ENCODE measurements at places on chromosomes 12 and 14. TPM values are rescaled to one million over a fixed set of nuclear protein-coding genes. Genes with fewer than 3 reads are reported as not detected.

- DNase-seq = no peak
Measured at GRCh38 chr12:10363914-10364814, 25.7 kb downstream of the KLRK1 start.

DNA sequence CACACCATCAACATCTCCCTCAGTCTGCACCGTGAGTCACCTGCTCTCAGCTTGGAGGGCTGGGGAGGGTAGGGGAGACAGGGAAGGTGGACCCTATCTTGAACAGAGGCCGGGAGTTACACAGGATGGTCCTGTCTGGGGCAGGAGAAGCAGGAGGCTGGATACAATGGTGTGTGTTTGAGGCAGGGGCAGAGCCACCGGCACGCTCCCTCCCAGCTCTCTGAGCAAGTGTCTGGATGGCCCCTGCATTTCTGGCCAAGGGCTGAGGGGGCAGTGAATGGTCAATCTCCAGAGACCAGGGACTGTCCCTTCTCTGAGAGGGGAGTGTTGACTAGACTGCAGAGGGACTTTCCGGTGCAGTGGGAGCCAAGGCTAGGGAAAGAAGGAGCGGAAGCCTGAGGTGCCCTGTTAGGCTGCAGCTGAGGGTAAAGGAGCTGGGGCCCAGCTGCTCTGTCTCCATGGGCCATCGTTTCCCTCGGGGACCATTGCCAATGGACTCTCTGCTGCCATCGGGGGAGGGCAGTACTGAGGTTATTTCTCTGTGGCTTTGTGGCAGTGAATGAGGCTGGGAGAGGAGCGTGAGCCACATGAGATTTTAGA lies 1.9 kb downstream of the LRP1-AS start:
- DNase-seq = no peak

DNA sequence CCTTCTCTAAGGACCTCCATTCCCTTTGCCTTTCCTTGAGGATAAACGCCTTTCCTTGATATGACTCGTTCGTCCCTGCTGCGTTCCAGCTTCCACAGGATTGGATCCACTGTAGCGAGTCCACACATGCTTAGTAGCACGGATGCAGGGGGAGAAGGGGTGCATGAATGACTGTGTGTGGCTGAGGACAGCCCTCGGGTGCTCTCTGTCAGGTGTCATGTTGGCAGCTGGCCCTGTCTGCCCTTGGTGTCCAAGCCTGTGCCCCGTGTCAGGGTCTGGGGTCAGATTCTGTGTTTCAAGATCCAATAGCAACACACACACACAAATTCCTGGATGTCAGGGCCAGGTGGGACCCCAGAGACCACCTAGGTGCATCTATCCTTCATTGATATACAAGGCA lies 17.5 kb upstream of the KRT80 start:
- no peak for DNase-seq

GRCh38 chr12:79834712-79835376 lies 100.1 kb downstream of the PPP1R12A start:
- no peak for DNase-seq

DNA sequence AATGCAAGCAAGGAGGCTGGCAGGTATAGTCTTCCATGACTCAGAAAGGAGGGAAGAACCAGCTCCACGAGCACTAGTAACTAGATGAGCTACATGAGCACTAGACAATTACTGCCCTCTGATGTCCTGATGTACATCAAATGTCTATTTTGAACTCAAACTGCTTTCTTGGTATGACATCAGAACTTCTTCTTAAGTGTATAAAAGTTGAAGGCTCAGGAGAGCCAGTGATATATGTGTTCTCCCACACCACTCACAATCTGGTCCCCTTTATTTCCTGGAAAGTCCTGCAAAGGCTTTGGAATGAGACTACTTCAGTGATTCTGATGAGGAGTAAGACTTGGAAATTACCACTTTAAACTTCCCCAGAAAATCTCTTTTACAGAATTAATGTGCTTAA lies 18.5 kb upstream of the DHRS7 start:
- no peak for DNase-seq

GRCh38 chr12:59929110-59929509 lies 333.3 kb downstream of the SLC16A7 start:
- DNase-seq = peak; percentile 35

- no peak for DNase-seq
Measured at GRCh38 chr14:68966872-68967301, 12.2 kb downstream of the ACTN1 start.

GRCh38 chr14:101506926-101507835 lies 54.1 kb upstream of the DIO3 start:
- DNase-seq = no peak

- peak; percentile 32 for DNase-seq
Measured at GRCh38 chr12:53543539-53543938, 36.3 kb upstream of the NPFF start.

GRCh38 chr14:75401361-75401760 lies 26.5 kb upstream of the JDP2 start:
- DNase-seq = no peak

- no peak for DNase-seq
Measured at GRCh38 chr12:91127306-91127705, 16.0 kb upstream of the LUM start.

DNA sequence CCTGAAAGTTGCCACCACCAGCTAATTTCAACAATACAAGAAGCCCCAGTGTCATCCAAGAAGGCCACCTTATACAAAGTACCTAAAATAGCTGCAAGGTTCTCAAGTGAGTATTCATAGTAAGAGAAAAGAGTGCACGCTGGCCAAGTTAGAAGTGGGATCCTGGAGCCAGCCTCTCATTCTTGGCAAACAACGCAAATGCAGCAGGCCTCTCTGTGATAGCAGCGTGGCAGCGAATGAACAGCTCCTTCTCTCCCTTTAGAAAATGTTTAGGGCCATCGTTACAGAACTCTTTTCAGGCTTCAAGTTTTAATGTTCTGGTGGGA lies 78.0 kb upstream of the IFNG-AS1 start:
- no peak for DNase-seq

GRCh38 chr12:19755136-19755535 lies 315.8 kb downstream of the AEBP2 start:
- no peak for DNase-seq

- no peak for DNase-seq
Measured at GRCh38 chr12:81974762-81975161, 215.6 kb upstream of the PPFIA2 start.

- DNase-seq = no peak
Measured at GRCh38 chr14:34568803-34569202, 29.3 kb upstream of the EAPP start.

GRCh38 chr14:61805451-61805850 lies 43.2 kb downstream of the SNAPC1 start:
- no peak for DNase-seq

GRCh38 chr14:24425704-24426103 lies 3.8 kb downstream of the CBLN3 start:
- DNase-seq = no peak

GRCh38 chr14:22976620-22977433 lies 5.5 kb downstream of the AJUBA start:
- no peak for DNase-seq

GRCh38 chr14:99036611-99037293 lies 235.2 kb downstream of the BCL11B start:
- DNase-seq = no peak

DNA sequence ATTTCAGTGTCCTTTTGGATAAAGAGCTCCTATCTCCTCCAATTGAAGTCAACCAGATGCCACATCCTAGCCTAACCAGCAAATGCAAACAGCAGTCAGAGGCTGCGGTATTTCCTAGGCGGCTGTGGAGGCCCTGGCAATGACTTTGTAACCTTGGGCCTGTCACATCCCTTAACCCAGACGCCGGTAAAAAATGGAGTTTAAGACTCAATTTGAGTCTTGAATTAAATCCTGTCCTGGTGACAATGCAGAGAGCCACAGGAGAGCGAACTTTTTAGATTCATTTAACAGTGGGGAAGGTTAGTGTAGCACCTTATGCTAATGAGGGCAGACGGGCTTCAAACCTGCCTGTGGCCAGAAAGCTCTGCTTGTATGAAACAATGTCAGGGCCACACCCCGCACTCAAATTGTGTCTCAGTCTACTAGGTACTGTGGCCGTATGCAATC lies 1.3 kb downstream of the C12orf75 start:
- DNase-seq = no peak

GRCh38 chr14:53549956-53550355 lies 396.8 kb upstream of the DDHD1 start:
- no peak for DNase-seq

DNA sequence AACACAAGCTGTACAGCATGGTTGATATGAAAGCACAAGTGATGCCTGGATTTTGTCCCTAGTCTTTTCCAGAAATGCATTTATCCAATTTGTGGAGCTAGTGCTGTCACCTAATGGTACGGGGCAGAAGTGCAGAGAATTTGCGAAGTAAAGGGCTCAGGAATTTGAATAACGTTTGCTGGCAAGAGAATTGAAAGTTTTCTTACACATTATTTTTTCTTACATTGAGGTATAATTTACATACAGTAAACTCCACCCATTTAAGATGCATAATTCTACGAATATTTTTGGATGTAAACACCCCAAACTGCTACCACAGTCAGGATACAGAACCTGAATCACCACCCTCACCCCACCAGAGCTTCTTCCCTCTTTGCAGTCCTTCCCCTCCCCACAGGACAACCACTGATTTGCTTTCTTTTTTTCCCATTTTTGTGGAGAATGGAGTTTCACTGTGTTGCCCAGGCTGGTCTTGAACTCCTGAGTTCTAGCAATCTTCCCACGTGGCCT lies 3.5 kb downstream of the AICDA start:
- no peak for DNase-seq

DNA sequence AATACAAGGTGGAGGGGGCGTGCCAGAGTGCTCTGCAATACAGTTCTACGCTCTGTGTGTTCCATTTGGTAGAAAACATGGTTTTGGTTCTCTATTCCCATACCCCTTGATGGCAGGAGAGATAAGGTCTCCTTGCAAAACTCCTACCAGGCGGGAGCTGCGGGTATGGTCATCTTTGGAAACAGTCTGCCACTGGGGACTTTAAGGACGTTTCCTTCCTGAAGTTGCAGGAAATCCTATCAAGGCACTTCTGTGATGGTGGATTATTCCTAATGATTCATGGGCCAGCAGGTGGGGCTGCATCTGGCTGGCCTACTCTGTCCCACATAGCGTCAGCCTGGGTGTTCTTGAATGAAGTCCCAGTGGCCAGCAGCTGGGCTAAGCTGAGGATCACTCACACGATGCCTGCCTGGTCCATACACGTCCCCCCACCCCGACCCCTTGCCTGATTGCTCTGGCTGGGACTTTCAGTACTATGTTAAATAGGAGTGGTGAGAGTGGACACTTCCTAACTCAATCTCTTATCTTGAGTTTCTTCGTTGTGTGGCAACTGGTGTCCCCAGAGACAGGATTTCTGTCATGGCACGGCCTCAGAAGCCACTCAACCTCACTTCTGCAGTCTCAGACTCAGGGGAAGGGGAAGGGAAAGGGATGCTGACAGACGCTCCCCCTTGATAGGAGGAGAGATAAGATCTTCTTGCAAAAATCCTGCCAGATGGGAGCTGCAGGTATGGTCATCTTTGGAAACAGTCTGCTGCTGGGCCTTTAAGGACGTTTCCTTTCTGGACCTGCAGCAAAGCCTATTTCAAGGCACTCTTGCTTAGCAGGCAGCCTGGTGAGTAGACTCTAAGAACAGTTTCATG lies 61.0 kb upstream of the FKBP4 start:
- DNase-seq = no peak

- DNase-seq = no peak
Measured at GRCh38 chr12:112891093-112892024, 15.4 kb upstream of the OAS1 start.

- DNase-seq = no peak
Measured at GRCh38 chr12:55893723-55894122, 34.0 kb downstream of the PYM1 start.

- no peak for DNase-seq
Measured at GRCh38 chr12:39905152-39905551, 200.7 kb downstream of the SLC2A13 start.

DNA sequence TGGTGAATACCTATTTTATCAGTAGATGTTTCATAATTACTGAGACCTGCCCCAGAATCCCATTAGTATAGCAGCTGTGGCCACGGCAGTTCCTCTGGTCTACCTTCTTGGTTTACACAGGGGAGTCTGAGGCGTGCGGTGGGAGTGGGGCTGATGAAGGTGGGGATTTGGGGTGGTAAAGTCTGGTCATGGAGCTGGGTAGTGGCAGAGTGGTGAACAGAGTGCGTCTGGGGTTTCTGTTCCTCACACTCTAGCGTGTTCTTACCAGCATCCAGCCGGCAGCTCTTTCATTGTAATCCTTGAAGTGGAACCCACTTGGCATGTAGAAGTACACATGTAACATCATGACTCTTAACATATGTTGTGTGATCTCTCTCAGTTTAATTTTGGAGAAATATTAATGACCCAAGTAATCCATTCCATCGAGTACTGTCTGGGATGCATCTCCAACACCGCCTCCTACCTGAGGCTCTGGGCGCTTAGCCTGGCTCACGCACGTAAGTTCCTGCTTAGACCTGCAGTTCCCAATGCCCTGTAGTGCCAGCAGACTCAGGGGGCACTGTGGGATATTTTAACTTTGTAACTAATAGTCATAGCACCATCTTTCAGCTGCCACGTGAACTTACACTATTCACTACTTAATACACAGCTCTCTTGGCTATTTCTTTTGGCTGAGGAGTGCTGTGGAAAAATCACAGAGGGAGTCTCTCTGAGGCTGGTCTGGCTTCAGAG lies 7.9 kb upstream of the DNAH10 start:
- DNase-seq = no peak

DNA sequence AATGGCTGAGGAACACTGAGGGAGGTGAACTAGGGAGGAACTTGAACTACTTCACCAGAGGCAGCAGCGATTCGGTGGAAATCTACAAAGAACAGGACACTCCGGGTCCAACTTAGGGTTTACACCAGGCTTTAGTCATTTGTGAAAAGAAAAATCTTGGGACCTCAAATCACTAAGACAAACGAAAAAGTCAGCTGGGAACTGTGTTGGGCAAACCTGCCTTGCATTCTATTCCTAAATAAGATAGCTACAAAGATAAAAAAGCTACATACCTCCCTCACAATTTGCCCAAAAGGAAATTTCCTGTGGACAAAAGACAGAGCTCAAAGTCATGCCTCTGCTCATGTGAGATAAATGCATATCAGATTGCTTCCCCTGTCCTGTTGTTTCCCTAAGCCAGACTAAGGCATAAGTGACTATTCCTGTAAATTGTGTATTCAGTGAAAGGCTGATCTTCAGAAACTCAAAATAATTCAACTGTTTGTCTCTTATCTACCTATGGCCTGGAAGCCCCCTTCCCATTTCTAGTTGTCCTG lies 106.6 kb downstream of the APAF1 start:
- DNase-seq = no peak

DNA sequence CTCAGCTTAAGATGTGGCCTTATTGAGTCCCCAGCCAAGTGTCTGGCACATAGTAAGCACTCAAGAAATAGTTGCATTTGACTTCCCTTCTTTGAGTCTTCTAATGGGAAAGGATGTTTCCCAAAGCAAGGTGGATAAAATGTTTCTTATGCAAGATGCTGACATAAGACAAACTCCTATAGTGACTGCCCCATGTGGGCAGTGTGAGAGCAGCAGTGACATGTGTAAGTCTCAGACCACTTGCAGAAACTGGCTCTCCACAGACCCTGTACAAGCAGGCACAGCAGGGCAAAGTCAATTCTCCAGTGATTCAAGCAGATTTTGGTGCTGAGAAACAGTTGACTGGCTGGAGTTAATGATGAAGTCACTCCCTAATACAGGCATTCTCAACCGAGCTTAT lies 255.3 kb downstream of the ANO2 start:
- no peak for DNase-seq

The MMP19 gene
- total RNA-seq = 0.08 TPM

The HAL gene
- 0.21 TPM for total RNA-seq

The SLCO1B1 gene
- total RNA-seq = not detected

The POTEM gene
- total RNA-seq = not detected

The PZP gene
- total RNA-seq = not detected

The IQSEC3 gene
- total RNA-seq = 4.0 TPM

The NUP107 gene
- total RNA-seq = 51.1 TPM

The DIO2 gene
- total RNA-seq = not detected

The PAPLN gene
- total RNA-seq = 23.3 TPM

The LRRIQ1 gene
- 2.3 TPM for total RNA-seq

Data from kidney epithelial cell (primary cell).